ENCODE measurements at places on chromosomes 6 and 20.

DNA sequence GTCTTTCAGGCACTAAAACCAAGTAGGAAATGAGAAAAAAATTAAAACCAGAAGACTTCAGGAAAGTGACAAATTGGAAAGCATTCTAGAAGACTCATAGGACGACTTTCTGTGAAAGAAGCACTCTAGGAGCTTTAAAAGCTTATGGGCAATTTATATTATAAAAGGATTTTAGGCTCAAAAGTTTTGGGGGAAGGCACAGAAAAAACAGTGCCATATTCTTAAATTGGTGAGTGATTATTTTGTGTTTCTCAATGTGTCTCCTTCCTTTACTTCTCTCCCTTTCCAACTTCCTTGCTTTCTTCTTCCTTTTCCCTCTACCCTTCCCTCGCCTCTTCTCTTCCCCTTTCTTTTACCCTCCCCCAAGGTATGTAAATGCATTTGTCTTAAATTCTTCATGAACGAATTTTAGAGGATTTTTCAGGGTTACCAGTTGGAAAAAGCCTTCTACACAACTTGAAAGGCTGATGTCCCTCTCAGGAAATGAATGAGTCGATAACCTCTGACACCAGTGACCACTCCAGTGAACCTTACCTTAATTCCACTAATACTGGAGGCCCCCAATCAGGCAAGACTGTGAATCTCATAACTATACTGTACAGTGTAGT is 2.6 kb upstream of the LIN28B start:
- no peak for DNase-seq

DNA sequence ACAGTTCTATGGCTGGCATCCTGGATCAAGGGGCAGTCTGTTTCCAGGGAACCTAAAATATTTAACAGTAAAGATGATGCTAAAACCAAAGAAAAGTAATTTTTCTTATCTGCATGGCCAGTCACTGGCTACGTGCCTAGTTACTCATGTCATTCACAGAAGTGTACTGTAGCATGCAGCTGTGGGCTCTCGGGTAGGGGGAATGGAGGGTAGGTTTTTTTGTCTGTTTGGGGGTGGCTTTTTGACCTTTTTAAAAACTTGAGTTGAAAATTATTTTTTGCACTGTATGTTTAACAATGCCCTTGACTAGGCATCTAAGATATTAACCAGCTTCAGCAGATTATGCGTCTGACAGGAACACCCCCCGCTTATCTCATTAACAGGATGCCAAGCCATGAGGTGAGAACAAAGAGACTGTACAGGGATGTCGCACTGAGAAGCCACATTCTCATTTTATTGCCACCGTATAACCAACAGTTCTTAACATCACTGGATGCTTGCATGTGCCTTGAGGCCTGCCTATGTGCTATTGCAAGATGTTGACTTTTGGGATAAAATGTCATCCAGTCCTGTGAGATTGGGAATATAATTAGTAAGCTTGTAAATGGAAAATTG is 30.3 kb upstream of the MAPK13 start:
- DNase-seq: no peak

GRCh38 chr20:37007898-37008649 is 56.6 kb upstream of the SAMHD1 start:
- DNase-seq: no peak

DNA sequence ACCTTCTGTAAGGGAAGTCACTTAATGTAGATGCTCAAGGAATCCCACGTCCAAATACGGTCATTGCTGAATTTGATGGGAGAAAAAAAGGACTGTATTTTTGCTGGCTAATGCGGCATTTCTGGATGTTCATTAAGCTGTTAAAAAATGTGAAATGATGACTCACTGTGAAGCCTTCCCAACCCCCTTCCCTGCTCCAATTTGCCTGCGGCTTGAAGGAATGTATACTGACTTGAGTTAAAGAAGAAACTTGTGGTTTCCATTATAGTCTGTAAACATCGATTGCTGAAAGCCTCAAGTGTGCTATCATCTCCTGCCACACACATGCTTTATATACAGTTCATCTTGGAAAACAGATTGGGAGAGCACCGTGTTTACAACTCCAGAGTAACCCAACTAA is 249.1 kb upstream of the JAG1 start:
- DNase-seq: no peak

DNA sequence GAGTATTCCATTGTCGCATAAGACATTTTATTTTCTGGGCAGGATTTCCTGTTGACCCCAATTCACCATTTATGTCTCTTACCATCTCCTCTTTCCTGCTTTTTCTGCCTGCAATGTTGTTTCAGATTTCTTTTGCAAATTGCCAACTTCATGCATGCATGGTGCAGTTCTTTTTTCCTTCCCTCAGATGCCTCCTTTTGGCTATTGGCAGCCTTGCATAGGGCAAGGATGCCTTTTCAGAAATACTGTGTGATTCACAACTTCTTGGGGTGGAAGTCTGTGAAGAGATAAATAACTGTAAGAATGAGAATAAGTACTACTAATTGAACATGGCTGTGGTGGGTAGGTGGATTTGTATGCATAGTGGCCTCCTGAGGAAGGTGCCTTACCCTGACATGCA is 116.7 kb downstream of the SOX4 start:
- DNase-seq: no peak

DNA sequence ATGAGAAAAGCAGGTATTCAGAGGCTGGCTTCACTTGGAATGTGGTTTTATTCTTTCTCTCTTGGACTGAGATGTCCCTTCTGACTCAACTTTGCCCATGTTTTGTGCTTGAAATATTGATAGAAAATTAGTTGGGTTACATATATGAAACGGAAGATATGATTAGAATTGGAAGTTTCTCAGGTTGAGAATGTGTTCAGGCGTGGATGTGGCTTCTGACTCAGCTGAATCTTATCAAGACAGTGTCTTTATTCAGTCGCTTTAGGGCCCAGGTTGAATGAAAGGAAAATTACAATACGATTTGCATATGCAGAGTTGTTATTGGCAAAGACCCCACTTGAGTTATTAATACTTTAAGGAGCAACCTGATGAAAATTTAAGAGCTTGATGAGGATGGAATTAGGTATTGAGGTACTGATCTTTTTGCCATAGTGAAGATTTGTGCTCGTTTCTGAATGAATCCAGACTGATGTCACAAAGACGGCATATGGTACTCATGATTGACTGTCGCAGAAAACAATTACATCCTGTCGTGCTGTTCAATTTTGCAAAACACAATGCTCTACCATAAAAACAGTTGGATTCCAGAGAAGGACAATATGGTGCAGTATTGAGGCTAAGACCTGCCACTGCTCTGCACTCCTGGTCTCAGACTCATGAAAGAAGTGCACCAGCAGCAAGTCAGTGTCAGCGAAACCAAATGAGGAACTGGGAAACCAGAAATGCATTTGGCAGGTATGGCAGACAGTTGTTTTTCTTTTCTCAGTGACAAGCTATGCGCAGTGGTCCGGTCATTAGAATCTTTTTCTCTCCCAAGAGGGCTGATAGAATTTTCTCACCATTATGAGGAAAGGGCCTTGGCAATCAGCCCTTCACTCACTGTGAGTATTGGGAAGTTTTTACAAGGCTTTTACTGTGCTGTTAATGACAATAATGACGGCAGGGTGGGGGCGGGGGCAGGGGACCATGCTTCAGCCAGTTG is 158.3 kb downstream of the DOK5 start:
- no peak for DNase-seq

GRCh38 chr20:13870170-13870748 is 85.4 kb downstream of the NDUFAF5 start:
- DNase-seq: no peak

- DNase-seq: no peak
These were observed 223.1 kb downstream of the EYA2 start for GRCh38 chr20:47117773-47118172.

DNA sequence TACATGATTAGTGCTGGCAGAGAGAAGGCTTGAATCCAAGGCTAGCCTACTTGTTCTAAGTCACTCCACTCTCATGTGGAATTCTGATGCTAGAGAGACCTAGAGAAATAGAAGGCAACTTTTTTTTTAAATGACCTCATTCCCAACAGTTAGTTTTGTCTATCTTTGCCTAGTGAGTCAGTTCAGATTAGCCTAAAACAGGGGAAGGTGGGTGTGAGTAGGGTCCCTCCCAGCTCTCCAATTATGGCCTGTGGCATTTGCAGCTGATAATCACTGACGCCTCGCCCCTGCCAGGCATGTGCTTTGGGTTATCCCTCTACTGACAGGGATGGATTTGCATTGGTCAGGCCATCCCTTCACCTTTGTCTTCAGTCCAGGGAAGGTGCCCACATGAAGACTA is 13.6 kb downstream of the TXLNB start:
- no peak for DNase-seq
